T-helper 17 cell (primary cell): ENCODE measurements at places on chromosomes 5 and 9. TPM values are rescaled to one million over a fixed set of nuclear protein-coding genes. Genes with fewer than 3 reads are reported as not detected.

GRCh38 chr9:86827893-86828292, 119.4 kb downstream of the GAS1 start:
- H3K36me3 ChIP-seq = no peaks in the 10 kb centered on the region
- no peaks in the 10 kb centered on the region for H3K27me3 ChIP-seq
- no peaks in the 10 kb centered on the region for H3K4me1 ChIP-seq
- no peak overlapping the region for H3K4me3 ChIP-seq
- H3K27ac ChIP-seq = no peak overlapping the region
- DNase-seq = no peak

- no peak for DNase-seq
- peaks cover 2% of the 10 kb centered on the region for H3K4me1 ChIP-seq
- no peaks in the 10 kb centered on the region for H3K36me3 ChIP-seq
- H3K27me3 ChIP-seq = no peaks in the 10 kb centered on the region
Measured at GRCh38 chr9:133089271-133089671, 27.5 kb downstream of the CEL start.

DNA sequence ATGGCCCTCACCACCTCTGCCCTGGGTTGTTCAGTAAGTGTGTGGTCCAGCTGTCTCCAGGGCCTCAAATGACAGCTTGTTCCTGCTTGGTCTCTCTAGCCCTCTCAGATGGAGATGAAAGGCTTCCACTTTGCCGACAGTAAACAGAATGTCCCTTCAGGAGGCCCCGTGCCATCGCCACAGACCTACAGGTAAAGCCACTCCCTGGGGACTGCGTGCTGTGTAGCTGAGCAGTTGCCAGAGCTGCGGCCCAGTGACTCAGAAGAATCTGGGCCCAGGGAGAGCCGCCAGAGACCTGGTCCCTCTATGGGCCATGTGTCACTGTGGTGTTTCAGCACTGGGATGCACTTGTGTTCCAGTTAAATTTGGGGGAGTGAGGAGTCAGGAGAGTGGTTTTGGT, 10.6 kb upstream of the POMT1 start:
- H3K36me3 ChIP-seq = peaks cover 15% of the 10 kb centered on the region
- no peak for DNase-seq
- H3K27me3 ChIP-seq = no peaks in the 10 kb centered on the region
- no peak overlapping the region for H3K27ac ChIP-seq
- no peak overlapping the region for H3K4me3 ChIP-seq
- H3K4me1 ChIP-seq = peaks cover 16% of the 10 kb centered on the region

DNA sequence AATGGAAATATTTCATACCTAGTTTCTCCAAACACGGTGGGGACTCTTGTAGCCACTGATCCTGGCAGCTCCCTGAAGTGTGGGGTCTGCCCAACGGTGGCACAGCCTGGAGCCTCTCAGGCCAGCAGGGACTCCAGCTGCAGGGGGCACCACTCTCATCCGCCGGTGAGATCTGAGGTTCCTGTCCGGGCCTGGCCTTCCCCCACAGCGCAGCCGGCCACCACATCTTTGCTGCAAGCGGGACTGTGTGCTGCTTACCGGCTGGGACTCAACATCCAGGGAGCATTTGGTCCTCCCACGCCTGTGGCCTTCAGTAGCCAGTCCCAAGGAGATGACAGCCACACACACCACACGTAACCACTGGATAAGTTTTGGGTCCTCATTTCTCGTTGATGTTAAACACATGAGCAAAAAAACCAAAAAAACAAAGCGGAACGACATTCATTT, 7.7 kb upstream of the NKX2-5 start:
- peaks cover 11% of the 10 kb centered on the region for H3K36me3 ChIP-seq
- H3K27ac ChIP-seq = no peak overlapping the region
- H3K4me1 ChIP-seq = peaks cover 32% of the 10 kb centered on the region
- H3K27me3 ChIP-seq = peaks cover 96% of the 10 kb centered on the region
- DNase-seq = no peak

Gene ARHGEF37
- total RNA-seq = 0.25 TPM

- no peak for DNase-seq
- no peaks in the 10 kb centered on the region for H3K36me3 ChIP-seq
- H3K27me3 ChIP-seq = no peaks in the 10 kb centered on the region
- no peak overlapping the region for H3K27ac ChIP-seq
Measured at GRCh38 chr9:81108391-81108790, 581.0 kb downstream of the TLE1 start.

Gene MPDZ
- total RNA-seq = 0.13 TPM

DNA sequence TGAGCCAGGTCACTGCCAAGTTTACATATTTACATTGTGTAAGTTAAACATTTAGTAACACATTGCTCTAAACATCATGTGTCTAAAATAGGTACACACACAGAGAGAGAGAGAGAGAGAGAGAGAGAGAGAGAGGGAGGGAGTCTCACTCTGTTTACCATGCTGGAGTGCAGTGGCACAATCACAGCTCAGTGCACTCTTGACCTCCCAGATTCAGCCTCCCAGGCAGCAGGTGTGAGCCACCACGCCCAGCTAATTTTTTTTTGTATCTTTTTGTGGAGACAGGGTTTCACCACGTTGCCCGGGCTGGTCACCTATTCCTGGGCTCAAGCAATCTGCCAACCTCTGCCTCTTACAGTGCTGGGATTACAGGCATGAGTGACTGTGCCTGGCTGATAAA, 1045.3 kb downstream of the TLE1 start:
- no peak overlapping the region for H3K27ac ChIP-seq
- no peaks in the 10 kb centered on the region for H3K36me3 ChIP-seq
- no peak overlapping the region for H3K4me3 ChIP-seq
- no peaks in the 10 kb centered on the region for H3K4me1 ChIP-seq

GRCh38 chr9:20242510-20243189, 379.6 kb downstream of the MLLT3 start:
- no peaks in the 10 kb centered on the region for H3K36me3 ChIP-seq
- H3K27ac ChIP-seq = peak overlapping the region; percentile 72
- no peaks in the 10 kb centered on the region for H3K27me3 ChIP-seq
- H3K4me1 ChIP-seq = peaks cover 30% of the 10 kb centered on the region
- peak overlapping the region; percentile 69 for H3K4me3 ChIP-seq

DNA sequence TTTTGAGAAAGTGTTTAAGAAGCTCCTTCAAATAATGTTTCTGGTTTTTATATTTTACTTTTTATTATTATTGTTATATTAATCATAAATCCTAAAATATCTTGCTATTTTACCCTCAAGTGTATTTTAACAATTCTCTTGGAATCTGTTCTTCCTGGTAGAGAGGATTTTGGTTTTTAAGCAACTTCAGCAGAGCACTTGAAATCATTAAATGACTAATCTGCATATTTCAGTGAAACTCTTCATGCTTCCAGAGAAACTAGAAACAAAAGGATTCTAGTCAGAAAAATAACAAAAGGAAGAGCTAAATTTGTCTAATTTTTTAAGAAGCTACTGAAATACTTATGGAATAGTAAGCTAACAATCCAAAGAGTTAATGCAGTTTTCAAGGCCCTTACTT, 1057.3 kb downstream of the TLE1 start:
- no peaks in the 10 kb centered on the region for H3K27me3 ChIP-seq
- H3K4me3 ChIP-seq = no peak overlapping the region
- no peaks in the 10 kb centered on the region for H3K36me3 ChIP-seq
- no peak for DNase-seq

GRCh38 chr5:78628270-78628992, 20.1 kb downstream of the LHFPL2 start:
- peaks cover 42% of the 10 kb centered on the region for H3K27me3 ChIP-seq
- no peak overlapping the region for H3K4me3 ChIP-seq
- no peaks in the 10 kb centered on the region for H3K36me3 ChIP-seq
- H3K4me1 ChIP-seq = no peaks in the 10 kb centered on the region
- no peak for DNase-seq
- H3K27ac ChIP-seq = no peak overlapping the region
